Stimulated activated CD8-positive, alpha-beta memory T cell treated with anti-CD3 and anti-CD28 coated beads, Interleukin-15, amount 100 ng/mL, for 24 hours (primary cell): ENCODE measurements at places on chromosomes 11 and 22.

GRCh38 chr22:47113853-47114415 is 351.5 kb downstream of the TBC1D22A start:
- DNase-seq: no peak

DNA sequence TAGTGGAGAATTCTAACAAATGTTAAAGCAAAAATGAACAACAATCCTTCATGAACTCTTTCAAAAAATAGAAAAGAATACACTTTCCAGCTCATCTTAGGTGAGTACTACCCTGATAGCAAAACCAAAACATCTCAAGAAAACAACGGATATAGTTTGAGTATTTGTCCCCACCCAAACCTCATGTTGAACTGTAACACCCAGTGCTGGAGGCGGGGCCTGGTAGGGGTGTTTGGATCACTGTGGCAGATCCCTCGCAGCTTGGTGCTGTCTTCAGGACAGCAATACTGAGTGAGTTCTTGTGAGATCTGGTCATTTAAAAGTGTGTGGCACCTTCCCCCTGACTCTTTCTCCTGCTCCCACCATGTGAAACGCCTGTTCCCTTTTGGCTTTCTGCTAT is 27.0 kb downstream of the NCAPD3 start:
- DNase-seq: no peak

DNA sequence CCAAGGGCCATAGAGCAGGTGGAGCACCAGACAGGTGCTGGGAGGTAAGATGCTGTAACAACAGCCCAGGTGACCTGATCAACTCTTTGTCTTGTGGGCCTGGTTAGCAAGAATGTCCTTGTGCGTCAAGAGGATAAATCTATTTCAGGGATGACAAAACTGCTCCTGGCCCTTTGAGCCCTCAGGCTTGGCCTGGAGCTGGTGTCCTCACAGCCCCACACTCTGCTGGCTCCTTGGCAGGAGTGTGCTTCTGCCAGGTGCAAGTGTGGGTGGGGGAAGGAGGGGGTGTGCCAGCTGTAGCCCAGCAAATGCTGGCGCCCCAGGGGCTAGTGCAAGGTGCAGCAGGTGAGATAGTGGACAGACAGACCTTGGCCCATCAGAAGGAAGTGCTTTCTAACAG is 19.5 kb downstream of the AMPD3 start:
- DNase-seq: no peak

DNA sequence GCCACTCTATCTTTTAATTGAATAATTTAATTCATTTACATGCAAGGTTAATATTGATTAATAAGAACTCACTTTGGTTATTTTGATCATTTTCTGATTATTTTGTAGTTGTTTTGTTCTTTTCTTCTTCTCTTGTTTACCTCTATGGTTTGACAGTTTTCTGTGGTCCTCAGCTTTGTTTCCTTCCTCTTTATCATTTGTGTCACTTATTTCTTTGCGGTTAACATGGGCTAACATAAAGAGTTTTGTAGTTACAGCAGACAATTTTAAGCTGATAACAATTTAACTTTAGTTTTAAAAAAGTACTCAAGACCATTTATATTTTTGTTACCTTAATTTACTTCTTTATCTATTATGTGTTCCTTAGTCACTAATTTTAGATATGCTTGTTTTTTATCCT is 1032.8 kb upstream of the RAG2 start:
- DNase-seq: no peak

DNA sequence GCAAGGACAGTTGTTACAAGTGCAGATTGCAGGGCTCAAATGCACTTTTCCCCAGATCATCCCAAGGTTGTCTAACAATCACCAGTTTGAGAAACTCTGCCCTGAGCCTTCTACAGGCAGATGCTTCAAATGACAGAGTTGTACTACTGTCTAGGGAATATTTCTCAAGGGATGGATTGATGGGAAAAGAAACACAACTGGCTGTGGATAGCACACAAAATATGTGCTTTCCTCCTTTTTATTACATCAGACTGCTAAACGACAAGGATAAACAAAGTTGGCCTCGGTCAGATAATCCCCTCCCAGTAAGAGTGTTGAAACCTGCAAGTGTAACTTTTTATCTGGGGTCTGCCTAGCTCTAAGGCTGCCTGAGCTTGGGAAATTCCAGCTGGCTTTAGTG is 46.6 kb upstream of the SORL1-AS1 start:
- DNase-seq: no peak

DNA sequence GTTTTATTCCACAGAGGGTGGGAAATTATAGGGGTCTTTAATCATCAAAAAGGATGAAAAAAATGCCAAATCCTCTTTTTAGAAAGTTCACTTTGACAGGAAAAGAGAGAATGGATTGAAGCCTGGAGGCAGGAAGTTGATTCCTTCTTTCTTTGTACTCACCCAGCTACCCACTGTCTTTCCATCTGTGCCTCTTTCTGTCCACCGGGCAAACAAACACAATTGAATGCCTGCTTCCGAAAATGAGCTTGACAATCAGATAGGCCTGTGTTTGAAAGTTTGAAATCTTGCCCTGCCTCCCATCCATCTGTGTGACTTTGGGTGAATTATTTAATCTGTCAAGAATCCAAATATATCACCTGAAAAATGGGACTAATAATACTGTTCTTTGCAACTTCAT is 81.1 kb downstream of the SCN3B start:
- no peak for DNase-seq

GRCh38 chr11:32044158-32044863 is 46.6 kb upstream of the RCN1 start:
- no peak for DNase-seq

DNA sequence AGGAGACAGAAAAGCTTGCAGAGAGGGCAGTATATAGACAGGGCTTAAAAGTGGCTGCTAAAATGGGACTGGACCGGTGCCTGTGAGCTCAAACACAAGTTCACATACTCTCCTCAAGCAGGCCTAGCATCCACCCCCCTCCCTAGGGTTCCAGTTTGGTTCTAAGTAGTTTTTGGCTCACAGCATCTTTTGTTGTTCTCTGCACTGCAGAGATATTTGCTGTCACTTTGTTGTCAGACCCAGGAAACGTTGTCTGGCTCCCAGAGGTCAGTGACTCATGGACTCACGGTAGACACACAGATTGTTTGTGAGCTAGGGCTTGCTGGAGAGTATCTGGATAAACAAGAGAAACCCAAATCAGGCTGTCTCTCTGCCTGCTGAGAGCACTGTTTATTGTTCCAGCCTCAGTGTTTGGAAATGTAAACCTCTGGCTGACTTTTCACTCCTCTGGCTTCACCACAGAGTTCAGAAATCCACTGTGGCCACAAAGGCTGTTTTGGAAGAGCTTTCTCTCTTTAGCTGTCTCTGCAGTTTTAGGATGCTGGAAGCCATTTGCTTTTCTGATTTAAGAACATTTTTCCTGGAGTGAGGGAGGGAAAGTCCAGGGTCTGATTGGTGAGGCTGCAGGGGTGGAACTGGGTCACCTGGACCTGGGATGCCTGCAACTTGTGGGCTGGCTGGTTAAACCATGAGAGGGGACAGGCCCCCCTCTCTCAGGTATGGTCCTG is 303.7 kb upstream of the PLET1 start:
- no peak for DNase-seq

- no peak for DNase-seq
Observed at GRCh38 chr22:39486951-39487825, 14.9 kb upstream of the MIEF1 start.

- DNase-seq: no peak
Observed at GRCh38 chr11:45285250-45285828, 802 bp downstream of the SYT13 start.

GRCh38 chr11:73524774-73525173 is 73.1 kb downstream of the FAM168A start:
- no peak for DNase-seq

- no peak for DNase-seq
Observed at GRCh38 chr11:70506658-70506970, 108.3 kb downstream of the CTTN start.

- no peak for DNase-seq
Observed at GRCh38 chr11:132604431-132604830, 927.9 kb downstream of the OPCML start.

- no peak for DNase-seq
Observed at GRCh38 chr11:65156256-65156655, 13.8 kb upstream of the SPDYC start.

- DNase-seq: no peak
Observed at GRCh38 chr11:18633256-18634139, 644 bp downstream of the SPTY2D1 start.

- no peak for DNase-seq
Observed at GRCh38 chr22:42343531-42344081, 73.2 kb upstream of the TCF20 start.

DNA sequence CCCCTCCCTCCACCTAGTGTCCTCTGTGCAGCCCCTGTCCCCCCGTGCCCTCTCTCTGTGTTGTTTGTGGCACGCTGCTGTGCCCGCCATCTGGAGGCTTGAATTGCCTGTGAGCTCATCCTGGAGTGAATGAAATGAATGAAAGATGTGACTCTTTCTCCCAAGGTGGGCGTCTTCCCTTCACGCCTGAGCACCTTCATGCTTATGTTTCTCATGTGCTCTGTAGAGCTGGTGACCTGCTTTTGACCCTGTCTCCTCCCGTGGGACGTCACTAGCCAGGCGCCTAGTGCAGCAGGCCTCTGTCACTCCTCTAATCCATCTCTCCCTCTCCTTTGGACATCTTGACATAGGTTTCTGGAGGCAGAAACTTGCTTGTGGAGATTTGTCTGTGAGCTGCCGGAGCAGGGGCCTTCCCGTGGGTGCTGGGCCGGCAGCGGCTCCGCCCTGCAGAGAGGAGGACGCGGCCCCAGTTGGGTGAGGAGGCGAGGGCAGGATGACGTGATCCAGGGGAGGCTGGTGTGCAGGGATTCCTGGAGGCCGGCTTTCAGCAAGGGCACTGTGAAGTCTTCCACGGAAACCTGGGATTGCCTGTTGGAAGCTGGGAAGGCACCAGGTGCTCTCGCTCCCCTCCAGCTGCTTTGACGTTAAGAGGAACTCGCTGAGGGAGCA is 40.6 kb downstream of the MUC6 start:
- DNase-seq: no peak

DNA sequence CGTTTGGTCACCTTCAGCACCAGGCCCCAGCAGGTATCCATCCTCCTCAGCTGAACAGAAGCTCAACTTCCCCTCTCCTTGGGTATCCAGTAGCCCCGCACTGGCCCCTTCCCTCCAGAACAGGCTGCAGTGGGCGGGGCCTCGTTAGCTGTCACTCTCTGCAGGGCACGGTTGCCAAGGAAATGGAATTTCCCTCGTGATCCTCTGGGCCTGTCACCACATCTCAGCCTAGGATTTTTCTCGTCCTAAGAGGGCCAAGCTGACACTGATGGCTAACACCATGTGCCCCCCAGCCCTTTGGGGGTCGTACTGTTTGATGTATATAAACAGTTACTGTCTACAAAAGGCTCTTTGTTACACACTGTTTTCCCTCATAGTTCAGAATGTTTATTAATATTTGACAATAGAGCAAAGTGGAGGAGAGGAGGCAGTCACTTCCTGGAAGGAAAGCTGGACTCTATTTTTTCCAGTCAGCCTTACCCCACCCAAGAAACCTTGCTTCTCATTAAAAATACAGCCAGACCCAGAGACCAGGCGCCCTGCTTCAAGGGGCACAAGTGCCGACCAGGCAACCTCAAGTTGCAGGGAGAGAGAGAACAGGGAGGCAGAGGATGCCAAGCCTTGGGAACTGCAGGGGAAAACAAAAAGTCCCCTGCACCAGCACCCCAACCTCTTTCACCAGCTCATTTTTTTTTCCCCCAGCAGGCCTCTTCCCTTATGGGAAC is 44.5 kb downstream of the FEZ1 start:
- DNase-seq: no peak

- DNase-seq: peak; percentile 6
Observed at GRCh38 chr11:8593935-8594909, at the start of gene STK33. STK33 (minus strand) TSS chr11:8594228; CDS start chr11:8474905, 119,323 bp downstream.

DNA sequence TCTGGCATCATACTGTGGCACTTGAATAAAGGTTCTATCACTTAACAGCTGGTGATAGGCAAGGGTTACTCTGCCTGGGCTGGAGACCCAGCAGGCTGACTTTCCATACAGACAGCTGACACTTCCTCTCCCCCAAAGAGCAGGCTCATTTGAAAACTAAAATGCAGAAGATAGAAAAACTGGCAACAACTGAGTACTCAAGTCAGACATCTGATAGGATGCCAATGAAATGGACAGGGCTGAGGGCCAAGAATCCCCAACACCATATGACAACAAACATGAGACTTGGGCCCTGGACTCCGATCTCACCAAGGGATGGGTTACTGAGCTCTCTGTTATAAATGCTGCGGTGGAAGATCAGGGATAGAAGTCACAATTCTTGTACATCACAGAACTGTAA is 237.2 kb downstream of the LRRC4C start:
- no peak for DNase-seq

DNA sequence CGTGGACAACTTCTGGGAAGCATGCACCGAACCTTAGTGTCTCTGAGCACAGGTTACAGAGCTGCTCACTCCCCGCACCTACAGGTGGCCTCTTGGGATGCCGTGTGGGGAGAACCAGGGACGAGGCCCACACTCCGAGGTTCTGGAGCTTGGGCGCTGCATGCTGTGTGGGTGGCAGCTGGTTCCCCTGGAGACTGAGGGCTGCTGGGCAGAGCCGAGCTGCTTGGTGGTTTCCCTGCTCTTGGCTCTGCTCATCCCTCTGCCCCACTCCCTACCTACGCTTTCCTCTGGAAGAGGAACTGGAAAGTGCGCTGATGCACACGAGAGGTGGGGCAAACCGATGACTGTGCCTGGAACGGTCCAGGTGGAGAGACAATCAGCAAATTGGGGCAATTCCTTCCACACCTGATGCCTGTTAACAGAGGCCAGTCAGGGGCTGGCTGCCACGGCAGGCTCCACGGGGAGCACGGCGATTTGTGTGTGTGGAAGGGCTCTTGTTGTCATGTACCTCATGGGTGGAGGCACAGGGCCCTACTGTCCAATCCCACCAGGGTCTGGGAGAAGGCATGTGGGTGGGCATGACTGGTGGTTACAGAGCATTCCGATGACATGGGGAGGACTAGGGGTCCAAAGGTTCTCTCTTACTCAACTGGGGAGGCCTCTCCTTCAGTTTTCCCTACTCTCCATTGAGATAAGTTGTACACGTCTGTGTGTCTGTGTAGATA is 60.9 kb downstream of the ST14 start:
- no peak for DNase-seq

DNA sequence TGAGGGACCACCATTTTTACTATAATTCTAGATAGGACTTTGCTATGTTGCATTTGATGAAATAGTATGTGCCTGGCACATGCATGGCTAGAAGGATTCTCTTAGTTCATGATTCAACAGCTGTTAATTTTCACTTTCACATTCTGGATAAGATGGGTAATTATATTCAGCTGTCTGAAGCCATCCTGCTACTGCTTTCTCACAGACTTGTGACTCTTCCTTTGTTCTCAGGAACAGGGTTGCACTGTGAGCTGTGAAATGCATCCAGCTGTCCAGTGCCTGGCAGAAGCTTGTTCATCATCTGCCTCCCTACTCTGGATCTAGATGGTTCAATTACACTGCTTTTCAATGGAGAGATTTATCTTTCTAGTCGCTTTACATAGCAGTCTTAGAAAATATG is 610.1 kb upstream of the ANO5 start:
- no peak for DNase-seq

DNA sequence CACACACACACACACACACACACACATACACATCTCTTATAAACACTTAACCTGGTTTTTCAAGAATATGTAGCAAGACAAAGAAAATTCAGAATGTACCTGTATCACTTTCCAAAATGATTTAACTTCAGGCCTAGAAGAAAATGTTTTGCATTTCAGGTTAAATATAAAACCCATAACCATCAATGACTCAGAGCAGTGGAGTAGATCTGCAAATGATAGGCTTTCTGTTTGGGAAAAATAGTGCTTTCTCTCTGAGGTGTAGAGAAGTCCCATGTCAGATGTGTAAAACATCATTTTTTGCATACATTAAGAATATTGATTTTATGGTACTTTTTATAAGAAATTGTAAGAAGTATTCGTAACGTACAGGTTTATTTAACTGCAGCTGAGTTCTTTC is 116.9 kb downstream of the STK33 start:
- no peak for DNase-seq
